ENCODE measurements at places on chromosomes 3 and 15. TPM values are rescaled to one million over a fixed set of nuclear protein-coding genes. Genes with fewer than 3 reads are reported as not detected.
A peak's percentile ranks its signal among the peaks of the same experiment; 100 is the strongest.

The UTS2B gene
- total RNA-seq: not detected

GRCh38 chr15:57697588-57697987 lies 8.9 kb upstream of the POLR2M start:
- H3K4me1 ChIP-seq: no peaks in the 10 kb centered on the region
- H3K4me3 ChIP-seq: no peak overlapping the region
- H3K36me3 ChIP-seq: no peaks in the 10 kb centered on the region

DNA sequence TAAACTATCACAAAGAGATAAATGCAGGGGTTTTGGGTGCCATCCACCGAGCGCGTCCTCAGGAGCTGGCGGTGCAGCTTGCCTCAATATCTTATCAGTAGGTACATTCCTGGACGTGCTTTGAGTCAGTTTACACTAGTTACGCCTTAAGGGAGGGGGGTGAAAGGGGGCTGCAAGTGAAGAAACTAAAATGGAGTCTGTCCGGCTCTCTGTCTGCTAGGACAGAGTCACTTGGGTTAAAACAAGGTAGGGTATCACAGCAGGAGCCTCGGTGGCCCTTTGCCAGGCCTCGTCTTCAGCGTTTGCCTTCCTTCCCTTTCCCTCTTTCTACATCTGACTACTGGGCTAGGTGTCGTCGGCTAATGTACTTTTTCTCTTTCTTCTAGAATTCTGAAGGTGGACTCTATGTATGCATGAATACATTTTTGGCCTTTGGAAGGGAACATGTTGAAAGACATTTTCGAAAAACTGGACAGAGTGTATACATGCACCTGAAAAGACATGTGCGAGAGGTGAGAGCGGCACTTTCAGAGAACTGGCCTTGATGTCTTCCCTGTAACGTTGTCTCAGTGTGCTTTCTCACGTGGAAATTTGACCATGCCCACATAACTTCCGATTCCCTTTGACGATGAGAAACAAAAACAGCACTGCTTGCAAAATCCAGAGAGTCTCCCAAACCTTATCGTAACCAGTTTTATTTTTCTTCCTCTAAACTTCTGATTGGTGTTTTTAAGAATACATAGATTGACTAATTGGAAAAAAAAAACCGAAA lies 28.8 kb downstream of the USP13 start:
- no peaks in the 10 kb centered on the region for H3K27me3 ChIP-seq
- no peak for DNase-seq
- H3K36me3 ChIP-seq: peaks cover 3% of the 10 kb centered on the region
- H3K27ac ChIP-seq: no peak overlapping the region

GRCh38 chr15:60519218-60519617 lies 40.3 kb upstream of the ICE2 start:
- H3K4me1 ChIP-seq: peaks cover 13% of the 10 kb centered on the region
- no peak overlapping the region for H3K4me3 ChIP-seq
- DNase-seq: no peak
- H3K27ac ChIP-seq: no peak overlapping the region

DNA sequence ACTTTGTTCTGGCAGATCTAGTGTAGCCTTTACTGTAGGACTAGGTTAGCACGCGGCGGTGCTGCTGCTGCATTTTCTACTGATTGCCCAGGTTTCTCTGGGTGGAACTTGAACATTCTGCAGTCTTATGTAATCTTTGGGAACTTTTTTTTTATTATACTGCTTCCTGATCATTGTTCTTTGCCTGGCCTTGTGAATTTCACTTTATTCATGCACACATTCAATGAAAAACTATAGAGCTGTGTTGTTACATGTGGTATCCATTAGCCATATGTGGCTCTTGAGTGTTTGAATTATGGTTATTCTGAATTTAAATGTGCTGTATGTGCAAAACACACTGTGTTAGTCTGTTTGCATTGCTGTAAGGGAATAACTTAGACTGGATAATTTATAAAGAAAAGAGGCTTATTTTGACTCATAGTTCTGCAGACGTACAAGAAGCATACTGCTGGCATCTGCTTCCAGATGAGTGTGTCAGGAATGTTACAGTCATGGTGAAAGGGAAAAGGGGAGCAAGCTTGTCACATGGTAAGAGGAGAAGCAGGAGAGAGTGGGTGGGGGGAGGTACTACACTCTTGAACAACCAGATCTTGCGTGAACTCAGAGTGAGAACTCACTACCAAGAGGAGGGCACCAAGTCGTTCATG lies 26.5 kb downstream of the MEF2A start:
- H3K4me3 ChIP-seq: no peak overlapping the region
- H3K27ac ChIP-seq: no peak overlapping the region
- H3K27me3 ChIP-seq: no peaks in the 10 kb centered on the region
- DNase-seq: no peak
- no peaks in the 10 kb centered on the region for H3K4me1 ChIP-seq
- no peaks in the 10 kb centered on the region for H3K36me3 ChIP-seq

- no peak overlapping the region for H3K4me3 ChIP-seq
- H3K36me3 ChIP-seq: no peaks in the 10 kb centered on the region
These were observed 168.0 kb upstream of the STT3B start for GRCh38 chr3:31364711-31365110.

The HEG1 gene
- total RNA-seq: 17.6 TPM

- no peaks in the 10 kb centered on the region for H3K4me1 ChIP-seq
- DNase-seq: no peak
- no peaks in the 10 kb centered on the region for H3K27me3 ChIP-seq
- H3K36me3 ChIP-seq: no peaks in the 10 kb centered on the region
These were observed 21.8 kb downstream of the MYH15 start for GRCh38 chr3:108488631-108489030.

GRCh38 chr15:86973284-86973844 lies 893.7 kb downstream of the AGBL1 start:
- no peak overlapping the region for H3K27ac ChIP-seq
- no peak overlapping the region for H3K4me3 ChIP-seq
- DNase-seq: no peak
- no peaks in the 10 kb centered on the region for H3K36me3 ChIP-seq

The SHC4 gene
- total RNA-seq: not detected

- H3K27me3 ChIP-seq: no peaks in the 10 kb centered on the region
- no peak for DNase-seq
- no peak overlapping the region for H3K27ac ChIP-seq
- no peaks in the 10 kb centered on the region for H3K36me3 ChIP-seq
- no peak overlapping the region for H3K4me3 ChIP-seq
These were observed 82.9 kb downstream of the CLDN1 start for GRCh38 chr3:190239325-190239724.

GRCh38 chr15:82045179-82045891 lies 483 bp downstream of the MEX3B start:
- DNase-seq: peak; percentile 11
- H3K4me1 ChIP-seq: peaks cover 8% of the 10 kb centered on the region
- H3K36me3 ChIP-seq: no peaks in the 10 kb centered on the region
- H3K27me3 ChIP-seq: no peaks in the 10 kb centered on the region
- H3K27ac ChIP-seq: peak overlapping the region; percentile 50

DNA sequence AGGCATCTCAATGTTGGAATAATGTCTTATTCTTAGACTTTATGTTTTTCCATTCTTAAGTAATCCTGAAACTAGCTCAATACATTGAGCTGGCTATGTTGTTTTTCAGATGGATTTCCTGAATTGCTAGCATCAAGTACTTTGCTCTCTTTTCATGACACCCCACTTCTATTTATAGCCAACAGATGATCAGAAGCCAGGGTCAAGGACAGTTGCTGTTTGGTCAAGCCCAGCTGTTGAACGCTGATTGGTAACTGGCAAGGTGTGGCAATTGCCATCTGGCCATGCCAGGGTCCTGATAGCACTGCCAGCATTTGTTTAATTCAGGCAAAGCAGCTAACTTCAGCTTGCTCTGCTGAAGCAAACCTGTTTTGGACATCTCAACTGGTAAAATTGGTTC lies 46.2 kb upstream of the PLCL2 start:
- H3K36me3 ChIP-seq: no peaks in the 10 kb centered on the region
- no peak overlapping the region for H3K4me3 ChIP-seq
- DNase-seq: no peak
- H3K27me3 ChIP-seq: no peaks in the 10 kb centered on the region

GRCh38 chr15:73389539-73389938 lies 20.8 kb upstream of the HCN4 start:
- no peaks in the 10 kb centered on the region for H3K4me1 ChIP-seq
- H3K4me3 ChIP-seq: no peak overlapping the region
- H3K27me3 ChIP-seq: no peaks in the 10 kb centered on the region
- DNase-seq: no peak

GRCh38 chr15:51833772-51834171 lies 4.3 kb downstream of the TMOD3 start:
- H3K27me3 ChIP-seq: no peaks in the 10 kb centered on the region
- H3K4me1 ChIP-seq: peaks cover 37% of the 10 kb centered on the region
- H3K4me3 ChIP-seq: no peak overlapping the region
- no peak for DNase-seq
- H3K27ac ChIP-seq: no peak overlapping the region

DNA sequence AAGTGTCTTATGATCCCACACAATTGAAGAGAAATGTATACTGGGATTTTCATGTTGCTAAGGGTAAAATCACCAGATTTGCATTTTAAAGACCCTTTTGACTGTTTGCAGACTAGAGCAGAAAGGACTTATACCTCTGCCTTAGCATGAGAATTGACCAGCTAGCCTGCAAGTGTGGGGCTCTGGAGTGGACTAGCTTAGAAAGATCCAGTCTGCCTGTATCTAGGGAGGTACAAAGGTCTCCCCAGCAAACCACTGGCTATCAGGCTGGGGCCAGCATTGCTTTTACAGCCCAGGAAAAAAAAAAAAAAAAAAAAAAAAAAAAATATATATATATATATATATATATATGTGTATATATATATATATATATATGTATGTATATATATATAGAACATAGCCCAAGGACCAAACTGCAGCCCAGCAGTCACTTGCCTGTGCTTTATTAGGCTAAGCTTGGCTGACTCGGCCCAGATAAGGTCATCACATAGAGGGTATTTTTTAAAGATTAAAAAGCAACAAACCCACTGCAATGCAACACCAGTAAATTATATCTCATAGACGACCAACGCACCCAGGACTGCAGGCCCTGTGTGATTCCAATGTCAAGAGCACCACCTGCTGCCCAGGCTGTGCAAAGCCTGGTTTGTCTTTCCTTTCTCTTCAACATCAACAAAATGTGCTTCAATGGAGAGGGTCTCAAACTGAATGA lies 63.7 kb downstream of the DCLK3 start:
- H3K27me3 ChIP-seq: no peaks in the 10 kb centered on the region
- no peak overlapping the region for H3K27ac ChIP-seq
- no peak overlapping the region for H3K4me3 ChIP-seq
- no peaks in the 10 kb centered on the region for H3K4me1 ChIP-seq

DNA sequence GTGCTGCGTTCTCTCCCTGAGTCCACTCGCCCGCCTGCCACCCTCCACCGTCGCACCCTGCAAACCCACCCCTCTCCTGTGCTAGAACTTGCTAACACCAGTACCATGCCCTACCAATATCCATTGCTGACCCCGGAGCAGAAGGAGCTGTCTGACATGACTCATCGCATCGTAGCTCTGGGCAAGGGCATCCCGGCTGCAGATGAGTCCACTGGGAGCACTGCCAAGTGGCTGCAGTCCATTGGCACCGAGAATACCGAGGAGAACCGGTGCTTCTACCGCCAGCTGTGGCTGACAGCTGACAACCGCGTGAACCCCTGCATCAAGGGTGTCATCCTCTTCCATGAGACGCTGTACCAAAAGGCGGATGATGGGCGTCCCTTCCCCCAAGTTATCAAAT lies 4.9 kb upstream of the ALAS1 start:
- no peak overlapping the region for H3K4me3 ChIP-seq
- no peaks in the 10 kb centered on the region for H3K27me3 ChIP-seq
- DNase-seq: no peak
- H3K4me1 ChIP-seq: peaks cover 10% of the 10 kb centered on the region

- H3K27me3 ChIP-seq: no peaks in the 10 kb centered on the region
- H3K36me3 ChIP-seq: no peaks in the 10 kb centered on the region
- H3K4me3 ChIP-seq: no peak overlapping the region
- DNase-seq: no peak
These were observed 37.7 kb upstream of the RAB6B start for GRCh38 chr3:133933097-133934024.

DNA sequence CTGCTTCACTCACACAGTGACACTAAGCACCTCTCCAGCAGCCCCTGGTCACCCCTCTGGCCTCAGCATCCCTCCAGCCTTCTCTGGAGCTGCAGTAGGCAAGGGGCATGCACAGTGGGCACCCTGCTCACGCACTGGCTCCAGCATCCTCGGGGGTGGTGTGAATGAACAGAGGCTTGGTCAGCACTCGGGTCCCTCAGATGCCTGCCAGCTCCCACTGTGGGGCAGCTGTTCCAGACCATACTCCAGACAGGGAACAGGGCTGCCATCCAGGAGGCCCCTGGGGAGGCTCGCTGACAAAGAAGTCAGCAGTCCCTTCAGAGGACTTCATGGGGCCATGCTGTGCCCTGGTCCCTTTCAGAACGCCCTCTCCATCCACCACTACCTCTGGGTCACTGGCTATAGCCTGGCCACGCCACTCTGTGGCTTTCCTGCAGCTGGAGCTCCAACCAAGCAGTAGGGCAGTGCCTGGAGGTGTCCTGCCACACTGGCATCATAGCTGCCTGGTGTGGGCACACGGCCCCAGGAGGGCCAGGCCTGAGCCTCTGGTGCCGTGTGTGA lies 26.3 kb downstream of the ALS2CL start:
- H3K4me3 ChIP-seq: no peak overlapping the region
- no peaks in the 10 kb centered on the region for H3K4me1 ChIP-seq
- H3K36me3 ChIP-seq: no peaks in the 10 kb centered on the region
- H3K27ac ChIP-seq: no peak overlapping the region
- H3K27me3 ChIP-seq: no peaks in the 10 kb centered on the region

- H3K4me1 ChIP-seq: peaks cover 23% of the 10 kb centered on the region
- H3K27ac ChIP-seq: no peak overlapping the region
- H3K36me3 ChIP-seq: no peaks in the 10 kb centered on the region
- DNase-seq: no peak
These were observed 60.5 kb upstream of the GLCE start for GRCh38 chr15:69099941-69100340.

The ZNF860 gene
- 0.15 TPM for total RNA-seq

The STRIT1 gene
- not detected for total RNA-seq

- no peaks in the 10 kb centered on the region for H3K27me3 ChIP-seq
- H3K4me1 ChIP-seq: no peaks in the 10 kb centered on the region
- H3K4me3 ChIP-seq: no peak overlapping the region
- no peaks in the 10 kb centered on the region for H3K36me3 ChIP-seq
- no peak for DNase-seq
These were observed 26.6 kb downstream of the TMEM45A start for GRCh38 chr3:100518983-100519382.

- H3K36me3 ChIP-seq: no peaks in the 10 kb centered on the region
- H3K4me1 ChIP-seq: no peaks in the 10 kb centered on the region
- H3K27me3 ChIP-seq: no peaks in the 10 kb centered on the region
- DNase-seq: no peak
These were observed 657.2 kb downstream of the FHIT start for GRCh38 chr3:60594025-60594424.

GRCh38 chr15:38325648-38325990 lies 73.0 kb downstream of the SPRED1 start:
- no peaks in the 10 kb centered on the region for H3K27me3 ChIP-seq
- H3K36me3 ChIP-seq: no peaks in the 10 kb centered on the region
- H3K27ac ChIP-seq: no peak overlapping the region
- no peak overlapping the region for H3K4me3 ChIP-seq

Data from naive thymus-derived CD4-positive, alpha-beta T cell (primary cell).